ENCODE measurements at places on chromosomes 12 and 14.

DNA sequence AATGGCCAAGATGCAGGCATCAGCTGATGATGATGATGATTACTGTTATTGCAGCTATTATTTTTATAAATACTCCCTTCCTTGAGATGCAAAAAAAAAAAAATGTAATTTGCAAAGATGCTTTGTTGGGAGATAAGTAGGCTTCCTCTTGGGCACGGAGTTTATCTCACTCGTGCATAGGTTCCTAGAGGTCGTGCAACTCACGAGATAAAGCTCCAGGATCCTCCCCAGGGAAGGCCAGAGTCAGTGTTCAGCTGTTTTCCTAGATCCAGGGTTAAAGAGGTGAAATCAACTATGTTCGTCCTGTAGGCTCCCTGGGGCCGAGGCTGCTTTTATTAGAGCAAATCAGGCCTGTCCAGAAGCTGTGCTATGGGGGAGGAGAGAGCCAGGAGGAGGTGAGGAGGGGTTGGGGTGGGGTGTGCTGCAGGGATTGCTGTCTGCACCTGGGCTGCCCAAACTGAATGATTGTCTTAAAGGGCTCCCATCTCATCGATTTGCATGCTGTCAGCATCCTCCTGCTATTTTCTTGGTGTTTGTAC lies 270.3 kb downstream of the NRXN3 start:
- no peak for DNase-seq

DNA sequence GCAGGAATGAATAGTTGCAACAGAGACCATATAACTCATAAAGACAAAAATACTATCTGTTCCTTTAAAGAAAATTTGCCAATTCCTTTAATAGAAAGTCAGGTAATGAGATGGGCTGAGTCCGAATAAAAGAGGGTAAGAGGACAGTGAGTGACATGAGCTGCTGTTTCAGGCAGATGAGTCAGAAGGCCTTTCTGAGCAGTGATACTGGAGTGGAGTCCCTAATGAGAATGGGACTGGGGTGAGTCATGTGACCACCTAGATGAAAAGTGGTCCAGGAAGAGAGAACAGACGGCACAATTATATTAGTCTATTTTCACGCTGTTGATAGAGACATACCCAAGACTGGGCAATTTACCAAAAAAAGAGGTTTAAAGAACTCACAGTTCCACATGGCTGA lies 393.7 kb downstream of the BCL11B start:
- DNase-seq, result no peak

- peak; percentile 78 for DNase-seq
Measured at GRCh38 chr14:35814371-35815005, 5.4 kb upstream of the RALGAPA1 start.

DNA sequence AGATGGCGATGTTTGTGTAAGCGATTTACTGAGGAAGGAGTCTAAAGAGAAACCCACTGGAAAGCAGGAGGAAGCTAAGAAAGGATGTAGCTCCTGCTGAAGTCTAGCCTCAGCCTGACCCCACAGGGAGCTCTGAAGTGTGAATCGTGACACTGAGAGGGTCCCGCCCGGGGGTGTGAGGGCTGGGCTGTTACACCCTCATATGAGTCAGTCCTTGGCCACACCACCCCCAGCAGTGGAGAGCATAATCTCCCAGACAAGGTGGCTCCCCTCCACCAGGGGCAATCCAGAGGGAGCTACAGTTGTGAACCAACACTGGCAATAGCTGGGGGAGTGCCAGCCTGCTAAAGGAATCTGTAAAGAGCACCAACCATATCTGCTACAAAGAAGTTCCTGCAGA lies 31.5 kb downstream of the SVOP start:
- no peak for DNase-seq

DNA sequence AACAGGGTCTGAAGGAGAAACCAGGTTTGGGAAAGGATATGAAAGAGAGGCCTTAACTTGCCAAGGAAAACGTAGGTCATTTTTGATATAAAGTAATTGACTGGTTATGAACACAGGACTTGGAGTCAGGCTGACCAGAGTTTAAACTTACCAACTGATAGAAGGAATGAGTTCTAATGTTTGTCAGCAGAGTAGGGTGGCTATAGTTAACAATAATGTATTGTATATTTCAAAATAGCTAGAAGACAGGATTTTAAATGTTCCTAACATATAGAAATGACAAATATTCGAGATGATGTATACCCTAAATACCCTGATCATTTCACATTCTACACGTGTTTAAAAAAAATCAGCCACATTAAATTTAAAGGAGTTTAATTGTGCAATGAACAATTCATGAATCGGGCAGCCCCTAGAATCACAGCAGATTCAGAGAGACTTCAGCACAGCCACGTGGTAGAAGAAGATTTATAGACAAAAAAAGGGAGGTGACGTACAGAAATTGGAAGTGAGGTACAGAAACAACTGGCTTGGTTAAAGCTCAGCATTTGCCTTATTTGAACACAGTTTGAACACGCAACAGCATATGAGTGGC lies 52.5 kb upstream of the PLEKHG7 start:
- DNase-seq, result no peak

DNA sequence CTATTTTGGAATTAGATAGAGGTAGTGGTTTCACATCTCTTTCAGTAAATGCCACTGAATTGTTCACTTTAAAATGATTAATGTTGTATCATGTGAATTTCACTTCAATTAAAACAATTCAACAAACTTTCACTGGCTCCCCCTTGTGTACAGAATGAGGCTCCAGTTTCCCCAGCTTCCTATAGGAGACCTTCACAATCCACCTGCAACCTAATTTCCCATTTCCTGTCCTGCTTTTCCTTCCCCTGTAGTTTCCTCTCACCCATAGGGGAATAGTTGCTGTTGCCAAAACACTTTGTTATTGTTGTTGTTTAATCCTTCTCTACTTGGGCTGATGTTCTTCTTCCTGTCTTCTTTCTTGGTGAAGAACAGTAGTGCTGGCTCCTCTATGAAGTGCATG lies 59.8 kb downstream of the NPAS3 start:
- DNase-seq, result no peak

- DNase-seq, result peak; percentile 49
Measured at GRCh38 chr12:76020731-76021672, 10.6 kb downstream of the PHLDA1 start.

DNA sequence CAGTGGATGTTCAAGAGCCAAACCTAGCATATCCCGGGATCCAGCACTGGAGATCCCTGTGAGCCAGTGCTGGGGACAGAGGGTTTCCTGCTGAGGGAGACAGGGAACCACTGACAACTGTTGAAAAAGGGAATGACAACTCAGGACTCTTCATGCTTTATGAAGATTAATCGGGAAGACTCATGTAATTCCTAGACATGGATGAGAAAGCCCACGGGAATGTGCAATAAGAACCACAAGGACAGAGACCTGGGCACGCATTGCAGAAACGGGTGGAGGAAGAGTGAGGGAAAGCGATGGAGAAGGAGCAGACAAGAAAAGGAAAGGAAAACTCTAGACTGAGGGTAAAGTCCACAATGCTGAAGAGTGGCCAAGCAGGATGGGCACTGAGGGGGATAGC lies 296.0 kb downstream of the PCNX1 start:
- DNase-seq, result no peak

GRCh38 chr12:57470286-57470969 lies 9.2 kb downstream of the ARHGAP9 start:
- no peak for DNase-seq

GRCh38 chr12:116996093-116996492 lies 85.3 kb downstream of the FBXW8 start:
- DNase-seq, result no peak

DNA sequence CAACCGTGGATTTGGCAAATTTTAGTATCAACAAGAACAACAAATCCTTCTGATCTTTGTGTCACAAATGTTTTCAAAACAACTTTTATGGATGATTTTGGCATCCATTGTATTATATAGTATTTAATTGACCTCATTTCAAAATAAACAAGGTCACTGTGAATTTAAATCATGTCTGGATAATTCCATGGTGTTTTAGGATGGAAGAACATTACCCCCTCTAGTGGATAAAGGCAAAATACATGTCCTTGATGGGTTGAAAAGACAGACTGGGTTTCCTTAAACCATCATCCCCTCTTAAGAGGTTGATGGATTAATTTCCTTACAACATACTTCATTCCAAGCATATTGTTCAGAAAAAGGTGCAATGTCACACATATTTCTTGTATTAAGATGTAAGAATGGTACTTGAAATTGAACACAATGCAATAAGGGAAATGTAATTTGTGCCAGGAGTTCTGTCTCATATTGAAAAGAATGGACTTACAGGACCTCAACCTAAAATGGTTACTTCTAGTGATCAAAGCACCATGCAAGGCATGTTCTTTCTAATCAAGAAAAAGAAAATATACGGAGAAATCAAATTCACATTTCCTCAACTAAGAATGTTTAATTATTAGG lies 352.0 kb downstream of the BCAT1 start:
- DNase-seq, result no peak

DNA sequence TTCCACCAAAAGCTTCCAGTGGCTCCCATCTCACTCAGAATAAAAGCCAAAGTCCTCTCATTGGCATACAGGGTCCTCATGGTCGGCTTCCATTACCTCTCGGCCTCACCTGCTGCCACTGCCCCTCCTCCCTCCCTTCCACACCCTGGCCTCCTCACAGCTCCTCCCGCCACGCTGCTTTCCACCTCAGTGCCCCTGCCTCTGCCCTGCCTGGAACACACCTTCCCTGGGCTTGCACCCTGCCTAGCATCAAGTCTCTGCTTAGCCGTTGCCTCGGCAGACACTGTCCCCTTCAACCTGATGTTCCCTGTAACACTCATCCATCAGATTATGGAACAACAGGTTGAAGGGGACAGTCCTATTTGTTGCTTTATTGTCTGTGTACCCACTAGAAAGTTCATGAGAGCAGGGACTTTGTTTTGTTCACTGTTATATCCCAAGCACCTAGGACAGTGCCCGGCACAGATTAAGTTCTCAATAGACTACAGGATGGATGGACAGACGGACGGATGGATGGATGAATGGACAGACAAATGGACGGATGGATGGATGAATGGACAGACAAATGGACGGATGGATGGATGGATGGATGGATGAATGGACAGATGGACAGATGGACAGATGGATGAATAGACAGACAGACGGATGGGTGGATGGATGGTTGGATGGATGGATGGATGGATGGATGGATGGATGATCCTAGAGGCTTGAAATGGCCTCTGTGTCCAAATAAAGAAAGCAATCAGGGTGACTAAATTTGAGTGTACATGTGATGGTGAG lies 14.9 kb downstream of the FIGNL2 start:
- DNase-seq, result no peak

- no peak for DNase-seq
Measured at GRCh38 chr14:80448267-80448666, 237.0 kb upstream of the DIO2 start.

DNA sequence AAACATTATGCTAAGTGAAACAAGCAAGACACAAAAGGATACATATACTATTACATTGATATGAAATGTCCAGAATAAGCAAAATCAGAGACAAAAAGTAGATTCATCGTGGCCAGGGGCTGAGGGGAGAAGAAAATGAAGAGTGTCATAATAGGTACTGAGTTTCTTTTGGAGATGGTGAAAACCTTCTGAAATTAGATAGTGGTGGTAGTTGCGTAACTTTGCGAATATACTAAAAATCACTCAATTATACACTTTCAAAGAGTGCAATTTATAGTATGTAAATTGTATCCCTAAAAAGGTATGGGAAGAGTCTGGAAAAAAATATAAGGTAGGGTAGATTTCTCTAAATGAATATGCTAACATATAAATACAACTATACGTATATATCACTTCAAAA lies 22.2 kb downstream of the KANSL2 start:
- DNase-seq, result no peak

DNA sequence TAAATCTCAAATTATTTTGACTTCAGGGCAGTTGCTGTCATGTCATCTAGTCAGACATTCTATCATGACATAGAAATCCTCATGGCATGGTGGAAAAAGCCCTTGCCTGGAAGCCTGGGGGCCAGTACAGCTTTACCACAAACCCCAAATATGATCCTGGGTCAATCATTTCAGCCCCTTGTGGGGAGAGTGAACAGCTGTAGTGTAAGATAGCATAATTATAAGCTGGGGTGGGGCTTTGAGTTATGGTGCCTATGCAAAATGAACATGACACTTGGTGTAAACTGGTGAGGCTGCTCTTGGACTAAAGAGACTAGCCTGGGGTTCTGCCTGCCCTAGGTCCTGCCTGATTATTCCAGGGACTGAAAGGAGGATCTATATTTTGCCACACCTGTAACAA lies 207.7 kb upstream of the DDHD1 start:
- DNase-seq, result no peak

DNA sequence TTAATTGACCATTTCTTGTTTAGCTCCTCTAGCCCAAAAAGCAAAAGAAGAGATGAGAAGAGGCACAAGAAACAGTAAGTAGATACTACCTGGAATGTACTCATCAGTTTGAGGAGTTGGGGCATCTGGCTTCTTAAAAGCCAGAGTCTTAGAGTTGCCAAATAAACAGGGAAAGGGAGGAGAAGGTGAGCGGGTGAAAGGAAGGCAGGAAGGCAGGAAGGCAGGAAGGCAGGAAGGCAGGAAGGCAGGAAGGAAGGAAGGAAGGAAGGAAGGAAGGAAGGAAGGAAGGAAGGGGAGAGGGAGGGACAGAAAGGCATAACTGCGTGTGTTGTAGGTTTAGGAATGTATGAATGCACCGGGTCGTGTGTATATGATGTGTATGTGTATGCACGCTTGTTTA lies 56.7 kb upstream of the HSPB8 start:
- DNase-seq, result no peak

- peak; percentile 75 for DNase-seq
Measured at GRCh38 chr12:67482751-67483661, 165.5 kb upstream of the DYRK2 start.

DNA sequence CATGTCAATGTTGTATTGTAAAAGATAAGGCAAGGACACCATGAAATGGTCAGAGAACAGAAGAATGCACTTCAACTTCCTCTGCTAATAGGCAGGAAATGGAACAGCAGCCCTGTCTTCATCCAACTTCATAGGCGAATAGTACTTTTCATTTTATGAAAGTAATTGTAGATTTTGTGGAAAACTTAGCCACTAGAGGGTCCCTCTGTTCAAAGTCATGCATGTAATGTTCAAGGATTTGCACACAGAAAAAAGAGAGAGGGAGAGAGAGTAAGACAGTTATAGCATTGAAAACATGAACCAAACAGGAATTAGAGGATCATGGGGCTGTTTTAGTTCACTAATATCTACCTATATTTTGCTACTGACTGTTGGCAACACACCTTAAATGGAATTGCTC lies 172.2 kb downstream of the FLRT2 start:
- no peak for DNase-seq

GRCh38 chr12:28108599-28108998 lies 81.7 kb upstream of the CCDC91 start:
- DNase-seq, result no peak

- no peak for DNase-seq
Measured at GRCh38 chr12:71492604-71493003, 53.0 kb downstream of the LGR5 start.
